ENCODE measurements at places on chromosomes 2 and 18.

- DNase-seq = no peak
Measured at GRCh38 chr2:46120792-46121555, 176.2 kb upstream of the EPAS1 start.

DNA sequence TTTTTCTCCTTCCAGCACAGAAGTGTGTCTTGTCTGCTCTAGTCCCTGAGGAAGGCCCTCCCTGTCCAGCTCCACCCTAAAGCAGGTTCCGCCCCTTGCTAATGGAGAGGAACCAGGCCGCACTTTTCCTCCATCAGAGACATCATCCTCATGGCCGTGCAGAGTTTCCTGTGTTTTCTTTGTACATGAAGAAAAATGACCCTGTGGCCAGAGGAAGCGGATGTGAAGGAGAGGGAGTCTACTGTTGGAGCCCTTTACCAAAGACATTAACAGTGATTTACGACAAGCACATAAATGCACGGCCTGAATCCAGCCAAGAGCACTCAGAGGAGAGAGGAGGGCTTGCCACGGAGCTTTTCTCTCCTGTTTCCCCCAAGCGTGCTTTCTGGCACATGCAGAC lies 109.5 kb downstream of the RNF144A start:
- DNase-seq = no peak

- DNase-seq = no peak
Measured at GRCh38 chr2:15147591-15147990, 413.5 kb downstream of the NBAS start.

GRCh38 chr2:187124529-187124928 lies 275.6 kb upstream of the ZSWIM2 start:
- no peak for DNase-seq

DNA sequence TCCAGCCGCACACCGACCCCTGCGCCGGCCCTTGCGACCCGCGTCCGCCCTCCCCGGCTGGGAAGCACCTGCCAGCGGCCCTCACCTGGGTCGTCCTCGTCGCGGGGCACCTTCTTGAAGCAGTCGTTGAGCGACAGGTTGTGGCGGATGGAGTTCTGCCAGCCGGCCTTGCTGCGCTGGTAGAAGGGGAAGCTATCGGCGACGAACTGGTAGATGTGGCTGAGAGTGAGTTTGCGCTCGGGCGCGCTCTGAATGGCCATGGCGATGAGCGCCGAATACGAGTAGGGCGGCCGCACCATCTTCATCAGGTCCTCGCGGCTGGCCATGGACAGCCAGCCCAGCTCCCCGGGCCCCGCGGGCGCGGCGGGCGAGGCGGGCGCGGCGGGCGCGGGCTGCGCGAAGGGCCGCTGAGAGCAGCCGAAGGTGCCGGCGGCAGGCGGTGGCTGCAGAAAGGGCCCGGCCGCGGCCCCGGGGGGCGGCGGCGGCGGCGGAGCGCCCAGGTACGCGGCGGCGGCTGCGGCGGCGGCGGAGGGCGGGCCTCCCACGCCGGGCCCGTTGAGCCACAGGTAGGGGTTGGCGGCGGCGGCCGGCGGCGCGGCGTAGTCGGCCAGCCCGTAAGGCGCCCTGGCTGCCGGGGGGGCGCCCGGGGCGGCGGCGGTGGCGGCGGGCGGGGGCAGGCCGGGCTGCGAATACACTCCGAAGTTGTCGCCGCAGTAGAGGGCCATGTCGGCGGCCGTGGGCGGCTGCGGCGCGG lies 505 bp downstream of the FOXI3 start:
- no peak for DNase-seq

DNA sequence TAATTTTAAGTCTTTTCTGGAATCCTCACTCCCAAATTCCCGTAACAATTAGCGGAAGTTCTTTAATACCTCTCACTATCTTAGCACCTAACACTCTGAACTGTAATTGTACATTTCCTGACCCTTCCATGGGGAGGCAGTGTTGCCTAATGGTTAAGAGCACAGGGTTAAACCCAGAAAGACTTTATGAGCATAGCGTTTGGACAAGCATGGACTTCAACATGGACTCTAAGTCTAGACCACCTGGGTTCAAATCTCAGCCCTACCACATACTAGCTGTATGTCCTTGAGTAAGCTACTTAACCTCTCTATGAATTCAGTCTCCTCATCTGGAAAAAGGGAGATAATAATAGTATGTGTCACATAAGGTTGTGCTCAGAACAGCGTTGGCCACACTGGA lies 13.0 kb downstream of the ANTXR1 start:
- no peak for DNase-seq

- no peak for DNase-seq
Measured at GRCh38 chr2:238936162-238937052, 88.5 kb downstream of the TWIST2 start.

DNA sequence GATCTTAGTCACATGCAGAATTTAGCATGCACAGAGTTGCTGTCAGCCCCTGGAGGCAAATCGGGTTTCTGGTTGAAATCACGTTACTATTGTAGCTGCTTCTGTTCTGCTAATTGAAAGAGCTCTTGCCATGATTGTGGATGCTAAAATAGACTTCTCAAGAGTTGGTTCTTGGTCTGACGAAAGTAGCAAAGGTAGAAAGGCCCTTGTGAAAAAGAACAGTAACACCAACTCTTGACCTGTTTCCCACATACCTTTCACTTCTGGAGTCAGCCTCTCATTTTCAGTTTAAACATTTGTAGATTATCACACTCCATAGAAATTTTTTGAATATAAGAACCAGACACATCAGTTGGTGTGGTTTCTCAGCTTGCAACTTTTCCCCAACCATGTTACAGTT lies 110.0 kb upstream of the EPB41L3 start:
- DNase-seq = no peak

DNA sequence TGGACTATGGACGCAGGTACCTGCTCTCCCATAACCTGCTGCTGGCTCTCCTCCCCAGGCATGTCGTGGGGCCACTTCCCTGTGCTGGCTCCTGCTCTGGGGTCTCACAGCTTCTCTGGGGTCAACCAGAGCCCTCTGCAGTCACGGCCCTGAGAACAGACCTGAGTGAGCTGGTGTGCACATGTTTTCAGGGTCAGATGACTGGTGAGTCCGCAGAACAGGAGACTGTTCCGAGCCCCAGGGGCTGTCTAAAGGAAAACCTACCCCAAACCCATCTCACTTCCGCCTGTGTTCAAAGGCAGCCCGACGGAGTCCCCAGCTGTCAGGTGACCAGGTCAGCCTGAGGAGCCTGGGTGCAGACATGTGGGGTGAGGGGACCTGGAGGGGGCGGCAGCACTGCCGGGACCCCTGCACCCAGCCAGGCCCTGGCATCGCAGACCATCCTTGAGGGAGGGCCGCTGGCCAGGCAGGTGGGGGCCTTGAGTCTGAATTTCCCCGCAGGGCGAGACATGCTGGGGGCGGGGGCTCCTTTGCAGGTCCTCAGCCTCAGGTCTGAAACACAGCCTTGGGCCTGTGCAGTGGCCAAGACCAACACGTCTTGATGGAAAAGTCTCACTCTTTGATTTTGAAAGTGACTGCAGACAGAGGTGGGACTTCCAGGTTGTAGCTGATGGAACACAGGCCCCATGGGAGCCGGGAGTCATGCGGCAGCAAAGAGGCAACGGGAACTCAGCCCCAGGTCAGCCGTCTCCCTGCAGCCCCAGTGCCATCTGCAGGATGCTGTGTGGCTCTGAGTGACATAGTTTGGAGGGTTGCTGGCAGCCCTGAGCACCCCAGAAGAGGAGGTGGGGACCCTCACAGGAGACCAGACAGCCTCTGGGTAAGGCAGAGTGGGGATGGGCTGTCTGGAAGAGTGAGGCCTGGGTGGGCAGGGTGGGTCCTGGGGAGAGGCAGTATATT lies 65.3 kb downstream of the TWIST2 start:
- DNase-seq = no peak

GRCh38 chr2:8395718-8396117 lies 286.1 kb upstream of the ID2 start:
- DNase-seq = no peak

DNA sequence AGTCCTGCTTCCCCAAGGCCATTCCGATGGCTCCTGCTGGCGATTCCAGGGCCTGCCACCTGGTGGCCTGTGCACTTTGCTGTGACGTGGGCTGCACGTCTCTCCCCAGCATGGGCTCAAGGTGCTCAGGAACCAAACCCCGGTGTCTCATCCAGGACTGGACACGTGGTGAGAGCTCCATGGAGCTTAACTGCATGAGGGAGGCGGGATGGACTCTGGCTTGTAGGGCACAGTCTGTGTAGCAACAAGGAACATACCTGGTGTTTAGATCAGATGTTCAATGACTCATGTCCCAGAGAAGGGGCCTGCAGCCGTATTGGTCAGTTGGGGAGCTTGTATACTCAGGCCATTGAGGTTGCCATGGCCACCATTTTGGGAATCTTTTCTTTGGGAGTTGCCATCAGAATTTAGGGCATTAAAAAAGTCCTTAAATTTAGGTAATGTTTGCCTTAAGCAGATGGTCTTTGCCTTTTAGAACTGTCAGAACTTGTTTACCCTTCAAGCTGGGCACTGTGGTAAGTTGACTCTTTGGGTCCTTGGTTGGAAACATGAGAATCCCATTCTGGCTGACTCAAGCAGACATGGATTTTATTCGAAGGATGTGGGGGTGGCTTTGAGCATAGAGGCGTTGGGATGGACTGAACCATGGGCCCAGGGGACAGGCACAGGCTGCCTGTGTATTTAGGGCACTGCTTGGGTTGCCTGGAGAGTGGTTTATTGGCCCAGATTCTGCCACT lies 21.0 kb downstream of the AGAP1 start:
- no peak for DNase-seq

DNA sequence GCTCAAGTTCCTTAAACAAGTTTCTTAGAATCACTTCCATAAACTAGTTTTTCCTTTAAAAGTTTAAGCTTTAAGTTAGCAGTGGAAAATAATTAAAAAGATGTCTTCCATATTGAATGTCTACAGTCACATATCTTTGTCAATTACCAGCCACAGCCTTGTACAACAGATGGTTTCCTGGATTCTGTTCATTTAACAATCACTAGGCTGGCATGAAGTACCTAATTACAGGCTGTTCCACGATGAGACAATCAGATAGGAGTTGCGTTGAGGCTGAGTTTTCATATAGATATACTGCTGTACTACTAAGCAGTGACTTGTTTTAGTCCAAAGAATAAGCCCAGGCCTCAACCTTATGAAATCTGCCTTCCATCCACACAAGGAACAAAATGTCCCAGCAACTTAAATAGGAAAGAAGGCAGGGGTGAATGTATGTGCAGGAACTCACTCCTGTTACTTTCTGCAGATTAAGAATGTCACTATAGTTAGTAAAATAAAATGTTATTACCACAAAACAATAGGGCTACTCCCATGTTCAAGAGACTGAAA lies 131.0 kb downstream of the ZAP70 start:
- DNase-seq = no peak

GRCh38 chr2:147782141-147782930 lies 62.5 kb upstream of the ACVR2A start:
- no peak for DNase-seq

GRCh38 chr18:57764087-57764486 lies 39.0 kb downstream of the ATP8B1 start:
- no peak for DNase-seq

- DNase-seq = no peak
Measured at GRCh38 chr18:69968039-69968438, 20.4 kb upstream of the CD226 start.

GRCh38 chr2:17101091-17101490 lies 417.1 kb downstream of the RAD51AP2 start:
- DNase-seq = no peak

DNA sequence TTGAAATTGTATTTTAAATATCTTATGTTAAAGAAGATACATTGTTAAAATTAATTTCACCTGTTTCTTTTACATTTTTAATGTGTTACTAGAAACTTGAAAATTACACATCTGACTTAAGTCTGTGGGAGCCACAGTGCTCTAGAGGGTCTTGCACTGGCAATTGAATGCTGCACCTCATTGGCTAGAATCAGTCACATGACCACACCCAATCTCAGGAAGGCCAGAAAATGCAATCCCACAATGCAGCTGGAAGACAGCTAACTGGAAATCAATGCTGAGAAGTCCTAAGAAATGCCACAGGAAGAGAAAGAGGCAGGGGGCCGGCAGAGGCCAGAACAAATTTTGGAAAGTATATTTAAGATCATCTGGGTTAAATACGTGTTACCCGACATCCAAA lies 189.2 kb upstream of the POU3F3 start:
- no peak for DNase-seq

- no peak for DNase-seq
Measured at GRCh38 chr2:66073172-66073571, 361.8 kb upstream of the MEIS1 start.

GRCh38 chr18:34158881-34159690 lies 65.6 kb downstream of the NOL4 start:
- DNase-seq = peak; percentile 64

DNA sequence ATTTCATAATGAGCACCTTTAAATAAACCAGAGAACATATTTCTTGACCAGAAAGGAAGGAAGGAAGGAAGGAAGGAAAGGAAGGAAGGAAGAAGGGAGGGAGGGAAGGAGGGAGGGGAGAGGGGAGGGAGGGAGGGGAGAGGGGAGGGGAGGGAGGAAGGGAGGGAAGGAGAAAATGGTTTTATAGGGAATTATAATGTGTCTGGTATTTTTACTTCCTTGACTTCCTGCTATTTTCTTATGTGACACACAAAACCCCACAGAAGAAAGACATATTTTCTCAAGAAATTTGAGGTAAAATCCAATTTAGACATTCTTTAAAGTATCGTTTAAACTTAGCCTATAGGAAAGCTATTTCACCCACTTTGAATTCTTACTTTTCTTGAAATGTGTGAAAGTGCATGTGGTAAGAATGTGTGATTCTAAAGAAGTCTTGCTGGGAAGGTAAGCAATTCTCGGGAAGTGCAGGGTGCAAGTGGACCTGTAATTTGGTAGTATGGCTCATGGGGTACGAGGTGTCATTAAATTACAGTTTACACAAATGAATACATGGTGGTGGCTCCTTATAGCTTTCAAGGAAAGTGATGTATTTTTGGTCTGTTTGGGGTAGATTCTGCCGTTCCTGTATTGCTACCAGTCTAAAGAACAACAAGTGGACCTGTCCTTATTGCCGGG lies 18.0 kb downstream of the RNF125 start:
- no peak for DNase-seq

DNA sequence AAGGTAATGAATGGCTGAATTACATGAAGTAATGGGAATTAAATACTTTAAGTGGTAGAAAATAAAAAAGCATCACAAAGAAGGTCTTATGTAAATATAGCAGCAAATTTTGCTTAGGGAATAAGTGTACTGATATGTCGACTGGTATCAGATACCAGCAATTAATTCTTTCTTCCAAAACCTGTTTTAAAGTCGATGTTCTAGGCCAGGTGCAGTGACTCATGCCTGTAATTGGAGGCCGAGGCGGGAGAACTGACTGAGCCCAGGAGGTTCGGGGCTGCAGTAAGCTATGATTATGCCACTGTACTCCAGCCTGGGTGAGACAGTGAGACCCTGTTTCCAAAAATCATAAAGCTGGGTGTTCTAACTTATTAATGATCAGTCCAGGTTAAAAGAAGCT lies 30.3 kb downstream of the SP3 start:
- no peak for DNase-seq

GRCh38 chr2:3600256-3600855 lies 5.4 kb downstream of the COLEC11 start:
- no peak for DNase-seq

DNA sequence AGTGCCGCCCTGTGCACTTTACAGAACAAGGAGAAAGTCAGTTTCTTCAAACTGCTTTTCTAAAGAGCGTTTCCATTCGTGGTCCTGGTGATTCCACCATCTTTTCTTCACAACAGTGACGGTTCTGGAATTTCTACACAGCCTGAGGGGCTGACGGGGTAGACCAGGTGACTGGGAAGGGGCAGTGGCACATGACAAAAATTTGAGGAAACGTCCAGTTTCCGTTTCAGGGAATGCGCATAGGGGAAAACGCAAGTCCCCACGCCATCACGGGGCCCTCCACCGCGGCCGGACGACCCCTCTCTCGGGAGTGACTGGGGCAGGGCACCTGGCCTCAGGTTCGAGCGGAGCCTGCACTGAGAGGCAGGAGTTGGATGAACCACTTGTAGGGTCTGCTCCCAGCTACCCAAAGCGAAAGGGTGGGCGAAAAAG lies 980 bp upstream of the SPTBN1 start:
- DNase-seq = no peak

Data from heart left ventricle (tissue), 16 donors.